ENCODE measurements at places on chromosomes 12 and 14.

DNA sequence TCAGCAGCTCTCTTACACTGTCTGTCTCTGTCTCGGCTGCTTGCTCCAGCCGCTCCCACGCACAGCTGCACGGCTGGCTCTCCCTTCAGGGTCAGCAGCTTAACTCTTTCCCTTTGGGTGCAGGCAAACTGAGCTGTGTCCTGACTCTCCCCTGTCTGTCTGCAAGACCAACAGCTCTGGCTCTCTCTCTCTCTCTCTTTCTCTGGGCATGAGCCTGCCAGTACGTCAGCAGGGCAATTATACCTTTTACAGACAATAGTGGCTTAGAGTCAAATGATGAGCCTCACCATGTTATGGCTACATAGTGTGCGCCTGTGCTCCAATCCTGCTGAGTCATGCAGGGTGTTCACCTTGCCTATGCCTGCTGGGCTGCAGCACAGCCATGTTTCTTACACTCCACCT is 120.5 kb upstream of the DDHD1 start:
- DNase-seq: no peak

- no peak for DNase-seq
Measured at GRCh38 chr12:3032770-3033538, 44.2 kb upstream of the TSPAN9 start.

DNA sequence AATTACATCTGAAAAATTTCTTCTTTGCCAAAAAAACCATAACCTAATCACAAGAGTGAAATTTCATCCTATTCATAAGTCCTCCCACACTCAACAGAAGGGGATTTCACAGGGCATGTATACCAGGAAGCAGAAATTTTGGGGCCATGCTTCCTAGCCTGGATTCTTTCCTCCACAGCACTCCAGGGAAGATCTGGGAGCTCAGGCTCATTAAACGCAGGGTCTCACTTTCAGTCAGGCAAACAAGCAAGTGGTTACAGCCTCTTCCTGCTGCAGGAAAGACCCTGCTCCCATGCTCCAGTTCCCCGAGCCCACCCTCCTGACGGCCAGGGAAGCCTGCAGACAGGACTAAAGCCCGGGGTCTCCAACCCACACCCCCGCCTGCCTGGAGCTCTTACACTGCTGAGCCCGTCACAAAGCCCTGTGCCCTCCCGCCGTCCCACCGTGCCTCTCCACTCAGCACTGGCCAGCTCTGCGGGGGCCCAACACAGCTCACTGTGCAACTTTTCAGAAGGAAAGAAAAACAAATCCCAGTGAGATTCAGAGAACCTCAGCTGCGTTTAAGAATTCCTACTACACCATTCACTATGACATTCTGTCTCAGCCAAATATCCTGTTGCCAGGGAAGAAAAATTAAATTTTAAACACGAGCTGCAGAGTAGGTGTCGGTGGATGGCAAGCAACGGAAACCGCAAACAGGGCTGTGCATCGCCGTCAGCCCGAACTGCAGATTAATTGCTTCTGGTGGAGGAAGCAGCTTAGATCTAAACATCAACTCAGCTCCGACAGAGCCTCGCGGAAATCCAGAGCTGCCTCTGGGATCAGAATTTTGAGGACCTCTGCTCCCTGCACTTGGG is 106.7 kb upstream of the SFSWAP start:
- DNase-seq: peak; percentile 26

- no peak for DNase-seq
Measured at GRCh38 chr12:71504476-71504875, 64.9 kb downstream of the LGR5 start.

DNA sequence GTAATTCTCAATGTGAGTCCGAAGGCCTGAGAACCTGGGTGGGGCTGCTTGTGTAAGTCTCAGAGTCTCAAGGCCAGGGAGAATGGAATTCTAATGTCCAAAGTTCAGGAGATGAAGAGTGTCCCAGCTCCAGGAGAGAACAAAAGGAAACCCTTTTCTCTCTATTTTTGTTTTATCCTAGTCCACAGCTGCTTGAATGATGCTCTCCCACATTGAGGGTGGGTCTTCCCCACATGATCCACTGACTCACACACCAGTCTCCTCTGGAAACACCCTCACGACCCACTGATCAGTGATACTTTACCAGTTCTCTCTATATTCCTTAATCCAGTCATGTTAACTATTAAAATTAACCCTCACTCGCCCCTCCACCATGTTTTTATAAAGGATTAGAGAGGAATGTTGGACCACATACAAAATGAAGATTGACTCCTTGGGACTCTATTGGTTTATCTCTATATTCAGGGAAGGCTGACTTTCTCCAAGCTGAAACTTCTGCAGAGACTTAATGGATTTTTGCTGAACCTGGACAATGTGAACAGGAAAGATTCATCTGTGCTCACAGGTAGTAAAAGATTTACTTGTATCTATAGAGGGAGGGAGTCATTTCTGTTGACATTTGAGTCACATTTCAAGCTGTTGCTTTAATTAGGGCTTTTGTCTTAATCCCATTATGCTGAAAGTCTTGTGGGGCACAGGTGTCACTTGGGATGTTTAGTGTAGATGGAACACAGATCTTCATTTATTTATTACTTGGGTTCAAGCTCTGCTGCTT is 1061.0 kb upstream of the TMEM132C start:
- no peak for DNase-seq

DNA sequence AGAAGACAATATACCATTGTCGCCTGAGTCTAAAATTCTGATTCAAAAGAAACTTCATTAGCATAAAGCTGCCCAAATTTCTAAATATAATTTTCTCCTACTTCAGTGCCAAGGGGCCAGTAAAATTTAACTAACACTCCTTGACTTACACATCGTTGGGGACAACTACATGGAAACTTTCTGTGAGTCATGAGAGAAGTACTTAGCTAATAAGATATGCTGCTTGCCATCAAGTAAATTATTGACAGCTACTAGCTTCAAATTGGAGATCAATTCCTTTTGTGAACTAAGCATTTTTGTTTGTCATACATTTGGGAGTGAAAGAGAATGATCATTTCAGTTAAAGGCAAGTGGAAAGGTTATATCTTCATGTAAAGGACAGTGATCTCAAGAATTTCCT is 373.3 kb downstream of the MDGA2 start:
- DNase-seq: no peak

DNA sequence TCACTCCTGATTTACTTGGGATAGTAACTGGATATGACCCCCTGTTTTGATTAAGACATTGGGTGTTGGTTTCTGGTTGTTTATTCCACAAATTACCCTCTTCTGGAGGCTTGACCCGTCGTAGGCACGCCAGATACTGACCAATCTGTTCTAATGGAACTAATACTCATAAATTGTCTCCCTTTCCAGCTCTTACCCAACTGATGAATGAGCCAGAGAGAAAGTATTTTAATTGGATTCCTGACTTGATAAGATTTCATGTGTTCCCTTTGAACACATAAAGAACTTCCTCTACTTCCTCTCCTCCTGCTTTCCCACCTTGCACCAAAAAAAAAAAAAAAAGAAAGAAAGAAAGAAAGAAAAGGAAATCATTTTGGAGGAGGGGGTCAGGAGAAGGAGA is 340.9 kb downstream of the PCNX1 start:
- DNase-seq: no peak

- DNase-seq: no peak
Measured at GRCh38 chr12:119147847-119148448, 30.8 kb upstream of the HSPB8 start.

DNA sequence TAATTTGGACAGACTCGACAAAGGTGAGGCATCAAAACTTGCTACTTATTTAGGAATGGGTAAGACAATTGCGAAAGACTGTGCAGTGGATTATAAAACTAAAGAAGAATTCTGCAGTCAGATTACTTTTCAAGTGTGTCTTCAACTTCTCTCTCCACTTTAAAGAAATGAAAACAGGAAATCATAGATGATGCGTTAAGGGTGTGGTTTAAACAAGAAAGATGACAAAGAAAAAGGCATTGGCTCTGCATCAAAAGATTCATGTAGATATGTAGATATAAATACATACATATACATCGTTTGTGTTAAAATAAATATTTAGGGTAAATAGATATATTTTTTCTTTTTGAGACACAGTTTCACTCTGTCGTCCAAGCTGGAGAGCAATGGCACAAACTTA is 74.6 kb upstream of the PARP11 start:
- DNase-seq: no peak

GRCh38 chr12:8018666-8019581 is 13.6 kb upstream of the FOXJ2 start:
- no peak for DNase-seq

DNA sequence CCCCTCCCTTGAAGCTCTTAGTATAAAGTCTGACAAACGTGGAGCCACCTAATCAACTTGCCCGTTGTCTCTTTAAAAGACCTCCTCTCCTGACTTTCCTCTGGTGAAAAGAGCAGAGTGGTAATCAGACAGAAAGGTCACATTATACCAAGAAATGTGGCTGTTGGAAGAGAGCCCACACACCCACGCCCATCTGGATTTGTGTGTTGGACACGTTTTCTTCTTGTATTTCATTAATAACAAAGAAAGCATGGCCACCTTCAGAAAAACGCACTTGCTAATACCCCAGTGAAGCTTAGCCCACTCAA is 41.3 kb downstream of the CCDC60 start:
- DNase-seq: no peak

- no peak for DNase-seq
Measured at GRCh38 chr12:107362960-107363359, 269.6 kb upstream of the CRY1 start.

DNA sequence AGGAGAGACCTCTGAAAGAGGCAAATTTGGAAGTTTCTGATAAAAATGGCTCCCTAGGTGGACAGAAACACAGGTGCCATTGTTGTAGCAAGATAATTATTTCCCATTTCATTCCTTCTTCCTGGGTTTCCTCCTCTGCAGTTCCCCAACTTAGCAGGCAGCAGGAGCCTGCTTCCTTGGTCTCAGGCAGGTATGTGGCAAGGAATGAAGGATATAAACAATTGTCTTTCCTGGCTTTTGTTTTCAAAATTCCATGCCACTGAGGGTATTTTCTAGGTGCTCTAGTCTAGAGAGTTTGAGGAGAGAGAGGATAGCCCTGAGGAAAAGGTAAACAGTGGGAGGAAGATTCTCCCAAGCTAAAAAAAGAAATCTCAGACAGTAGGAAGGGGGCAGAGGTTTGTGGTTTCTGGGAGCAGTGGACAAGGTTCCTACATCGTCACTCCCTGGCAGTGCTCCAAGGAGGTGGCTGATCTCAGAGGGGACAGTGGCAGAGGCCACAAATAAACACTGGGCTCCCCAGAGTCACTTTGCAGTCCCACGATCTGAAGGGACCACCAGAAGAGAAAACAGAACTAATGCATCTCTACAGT is 82.6 kb upstream of the IGF1 start:
- DNase-seq: no peak

GRCh38 chr12:6092784-6093722 is 31.4 kb downstream of the VWF start:
- peak; percentile 32 for DNase-seq

GRCh38 chr14:23021434-23021833 is 11.5 kb upstream of the C14orf93 start:
- no peak for DNase-seq

DNA sequence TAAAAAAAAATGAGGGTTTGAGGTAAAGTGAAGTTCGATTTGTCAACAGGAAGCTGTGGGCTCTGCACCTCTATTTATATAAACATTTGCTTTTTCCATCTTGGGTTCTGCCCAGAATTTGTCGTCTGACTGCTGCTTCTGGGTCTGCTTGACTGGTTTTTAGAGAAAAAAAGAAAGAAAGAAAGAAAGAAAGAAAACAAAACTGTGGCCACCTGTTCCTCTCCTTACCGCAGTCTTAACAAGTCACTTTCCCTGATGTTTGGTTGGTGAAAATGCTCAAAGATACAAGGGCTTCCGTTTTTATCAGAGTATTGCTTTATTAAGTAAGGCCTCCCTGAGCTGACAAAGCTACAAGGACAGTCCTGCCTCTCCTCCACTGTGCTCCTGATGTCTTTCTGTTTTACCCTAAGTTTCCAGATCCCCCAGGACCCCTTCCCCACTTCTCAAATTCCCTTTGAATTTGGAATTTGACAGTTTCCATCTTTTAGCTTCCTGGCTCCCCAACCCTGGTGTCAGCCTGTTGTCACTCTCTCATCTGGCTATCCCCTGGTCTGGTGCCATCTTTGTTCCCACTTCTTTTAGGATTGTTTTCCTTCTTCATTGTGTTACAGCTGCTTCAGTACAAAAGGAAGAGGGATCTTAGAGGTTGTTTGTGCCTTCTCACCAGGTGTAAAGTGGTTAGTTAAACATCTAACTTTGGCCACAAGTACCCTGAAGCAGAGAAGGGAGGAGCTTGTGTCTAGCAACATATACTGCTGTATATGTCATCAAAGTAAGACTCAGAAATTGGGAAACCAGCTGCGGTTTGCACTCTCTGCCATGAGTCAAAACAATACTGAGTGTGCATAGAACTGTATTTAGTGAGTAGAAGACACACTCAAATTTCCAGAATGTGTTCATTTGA is 18.0 kb downstream of the MFAP5 start:
- DNase-seq: peak; percentile 11

- DNase-seq: no peak
Measured at GRCh38 chr14:74240794-74241651, 1.8 kb downstream of the VSX2 start.

- DNase-seq: no peak
Measured at GRCh38 chr12:59396919-59397318, 198.9 kb upstream of the SLC16A7 start.

GRCh38 chr12:93468008-93468371 is 676 bp downstream of the MRPL42 start:
- no peak for DNase-seq

- no peak for DNase-seq
Measured at GRCh38 chr14:68944162-68944561, 34.9 kb downstream of the ACTN1 start.

DNA sequence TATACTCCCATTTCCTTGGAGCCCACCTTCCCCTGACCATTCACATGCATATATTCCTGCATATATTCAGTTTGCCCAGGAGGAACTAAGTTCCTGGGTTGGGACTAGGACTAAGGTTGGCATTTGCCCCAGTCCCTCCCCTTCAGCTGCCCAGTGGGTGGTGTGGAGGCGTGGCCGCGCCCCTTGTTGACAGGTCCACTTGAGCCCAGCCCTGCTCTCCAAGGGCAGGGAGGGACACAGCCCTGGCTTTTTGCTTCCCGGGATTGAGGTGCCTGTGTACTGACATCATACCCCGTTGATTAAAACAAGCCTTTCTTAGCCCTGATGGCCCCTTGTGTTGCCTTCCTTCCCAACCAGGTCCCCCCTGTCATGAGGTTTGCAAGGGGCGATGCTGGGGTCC is 7.3 kb downstream of the ERBB3 start:
- no peak for DNase-seq
